ENCODE measurements at places on chromosomes 5 and 9.

DNA sequence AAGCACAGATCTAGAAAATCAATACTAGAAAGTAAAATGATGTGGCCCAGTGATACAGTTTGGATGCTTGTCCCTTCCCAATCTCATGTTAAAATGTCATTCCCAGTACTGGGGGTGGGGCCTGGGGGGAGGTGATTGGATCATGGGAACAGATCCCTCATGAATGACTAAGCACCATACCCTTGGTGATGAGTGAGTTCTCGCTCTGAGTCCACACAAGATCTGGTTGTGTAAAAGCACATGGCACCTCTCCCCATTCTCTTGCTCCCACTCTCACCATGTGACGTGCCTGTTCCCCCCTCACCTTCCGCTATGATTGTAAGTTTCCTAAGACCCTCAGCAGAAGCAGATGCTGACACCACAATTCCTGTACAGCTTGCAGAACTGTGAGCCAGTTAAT lies 234.2 kb upstream of the CDH6 start:
- no peak for DNase-seq

DNA sequence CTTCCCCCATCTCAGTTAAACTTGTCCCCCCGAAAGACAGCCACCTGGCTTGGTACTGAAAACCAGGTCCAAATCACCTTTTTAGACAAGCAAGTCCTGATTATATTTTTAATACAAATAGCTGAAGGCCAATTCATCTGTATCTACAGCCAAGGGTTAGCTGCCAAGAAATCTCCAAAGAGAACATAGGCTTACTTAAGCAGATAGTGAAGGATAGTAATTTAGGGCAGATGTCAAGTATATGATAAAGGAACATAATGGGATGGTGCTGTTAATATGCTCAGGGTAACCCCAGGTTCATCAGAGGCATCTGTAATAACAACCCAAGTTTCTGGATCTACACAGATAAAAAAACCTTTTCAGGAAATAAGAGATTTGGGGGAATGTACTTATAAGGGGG lies 133.0 kb downstream of the EBF1 start:
- DNase-seq, result no peak

GRCh38 chr5:151005187-151005949 lies 15.0 kb upstream of the GPX3 start:
- DNase-seq, result no peak

- DNase-seq, result no peak
Measured at GRCh38 chr9:108212184-108212583, 643.6 kb downstream of the ACTL7B start.

GRCh38 chr9:6415266-6415665 lies 2.3 kb downstream of the UHRF2 start:
- DNase-seq, result no peak

All from activated CD4-positive, alpha-beta T cell treated with anti-CD3 and anti-CD28 coated beads for 24 hours (primary cell).